ENCODE measurements at places on chromosomes 7 and 10.

GRCh38 chr10:97898429-97898828, 48.8 kb downstream of the GOLGA7B start:
- no peak for DNase-seq

GRCh38 chr7:129605960-129606614, 5.4 kb upstream of the NRF1 start:
- no peak for DNase-seq

GRCh38 chr10:66591865-66592264, 334.0 kb upstream of the LRRTM3 start:
- no peak for DNase-seq

DNA sequence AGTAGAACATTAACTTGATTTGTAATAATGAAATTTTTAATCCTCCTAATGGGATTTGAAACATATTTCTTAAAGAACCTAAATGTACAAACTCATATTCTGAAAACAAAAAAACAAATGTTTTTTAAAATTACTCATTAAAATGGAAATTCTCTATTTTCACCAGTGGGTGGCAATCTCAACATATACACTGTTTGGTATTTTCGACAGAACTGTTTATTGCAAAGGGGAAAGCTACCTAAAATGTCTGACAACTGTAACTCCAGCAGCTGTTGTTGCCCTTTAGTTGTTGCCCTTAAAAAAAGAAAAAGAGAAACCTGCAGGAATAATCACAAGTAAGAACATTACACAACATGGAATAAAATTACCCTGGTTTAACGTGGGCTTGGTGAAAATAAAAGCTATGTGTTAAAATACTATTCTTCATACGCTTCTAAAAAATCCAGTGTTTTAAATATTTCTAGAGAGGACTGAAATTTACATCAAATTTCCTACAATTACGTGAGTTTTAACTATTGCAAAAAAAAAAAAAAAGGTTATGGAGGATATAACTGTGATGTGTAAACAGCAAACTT, 54.5 kb downstream of the COL1A2 start:
- DNase-seq, result no peak

DNA sequence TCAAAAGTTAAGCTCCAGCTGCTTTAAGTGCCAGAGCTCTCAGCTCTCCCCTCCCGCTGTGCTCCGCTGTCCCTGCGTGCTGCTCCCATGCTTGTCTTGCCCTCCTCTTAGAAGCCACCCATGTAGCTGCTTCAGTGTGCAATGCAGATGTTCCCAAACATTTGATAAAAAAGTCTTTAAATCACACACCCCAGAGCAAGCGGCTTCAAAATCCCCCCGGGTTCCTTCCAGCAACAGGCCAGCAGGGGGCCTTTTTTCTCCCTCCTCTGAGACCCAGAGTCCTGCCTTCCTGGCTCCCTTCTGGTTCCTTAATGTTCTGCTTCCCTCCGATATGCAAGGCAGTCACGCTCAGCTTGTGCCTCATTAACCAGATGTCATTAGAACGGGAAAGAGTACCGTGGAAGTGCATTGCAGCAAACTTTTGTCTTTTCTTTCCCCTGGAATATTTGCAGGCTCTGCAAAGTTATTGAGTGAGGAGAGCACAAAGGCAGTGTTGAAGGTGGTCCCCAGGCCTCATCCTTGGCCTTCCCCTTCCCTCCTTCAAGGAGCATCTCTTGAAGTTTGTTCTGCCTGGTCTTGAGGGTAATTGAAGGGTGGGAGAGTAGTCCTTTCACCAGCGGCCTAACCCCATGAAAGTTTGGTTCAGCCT, 25.5 kb downstream of the LDB3 start:
- no peak for DNase-seq

GRCh38 chr7:155456738-155457543, 988 bp upstream of the EN2 start:
- DNase-seq, result no peak

DNA sequence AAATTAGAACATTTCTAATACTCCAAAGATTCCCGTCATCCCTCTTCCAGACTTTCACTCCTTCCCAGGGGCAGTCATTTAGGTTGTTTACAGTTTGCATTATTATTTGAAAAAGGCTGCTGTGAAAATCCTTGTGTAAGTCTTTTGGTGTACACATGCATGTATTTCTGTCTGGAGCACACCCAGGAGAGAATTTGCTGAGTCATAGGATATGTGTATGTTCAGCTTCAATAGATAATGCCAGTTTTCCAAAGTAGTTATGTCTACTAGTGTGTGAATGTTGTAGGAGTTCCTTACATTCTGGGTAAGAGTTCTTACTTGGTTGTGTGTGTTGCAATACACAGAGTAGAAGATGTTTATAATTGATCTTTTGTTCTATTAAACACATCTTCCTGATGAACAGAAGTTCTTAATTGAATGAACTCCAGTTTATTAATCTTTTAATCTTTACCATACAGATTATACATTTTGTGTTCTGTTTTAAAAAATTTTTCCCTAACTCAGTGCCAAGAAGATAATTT, 25.3 kb downstream of the CROT start:
- DNase-seq, result no peak

DNA sequence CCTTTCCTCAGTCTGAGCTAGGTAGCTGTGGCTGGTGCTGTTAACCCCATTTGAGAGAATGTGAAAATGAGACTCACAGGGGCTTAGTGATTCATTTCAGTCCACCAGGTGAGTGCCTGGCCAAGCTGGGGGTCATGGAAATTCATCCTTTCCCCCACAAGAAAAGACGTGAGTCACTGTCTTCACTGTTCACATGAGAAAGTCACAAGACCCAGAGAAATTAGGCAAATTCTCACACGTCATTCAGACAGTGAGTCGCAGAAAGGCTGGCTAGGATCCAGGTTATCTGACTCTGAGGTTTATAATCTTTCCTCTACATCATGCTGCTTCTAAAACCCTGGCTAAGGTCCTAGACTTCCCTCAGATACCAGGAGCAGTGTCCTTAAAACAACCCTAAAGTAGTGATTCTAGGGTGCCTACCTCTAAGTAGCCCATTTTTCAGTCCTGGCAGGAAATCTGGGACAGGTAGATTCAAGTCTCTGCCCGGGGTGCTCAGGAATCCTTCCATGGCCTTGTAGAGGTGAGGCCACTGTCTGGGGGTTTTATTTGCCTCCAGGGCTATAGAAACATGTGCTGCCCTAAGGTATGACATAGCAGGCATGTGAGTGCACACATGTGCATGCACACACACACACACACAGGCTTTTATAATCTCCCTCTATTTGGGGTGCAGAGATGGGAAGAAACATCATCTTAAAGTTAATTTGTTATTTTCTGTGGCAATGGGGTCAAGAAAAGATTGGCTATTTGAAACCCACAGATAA, 427.9 kb upstream of the CELF2 start:
- no peak for DNase-seq

- DNase-seq, result peak; percentile 52
Measured at GRCh38 chr10:72334825-72335393, 19.8 kb downstream of the DNAJB12 start.

- no peak for DNase-seq
Measured at GRCh38 chr10:108913300-108913699, 1010.0 kb downstream of the XPNPEP1 start.

- DNase-seq, result no peak
Measured at GRCh38 chr7:104445393-104445792, 117.0 kb downstream of the LHFPL3 start.

GRCh38 chr10:128337860-128338378, 211.7 kb upstream of the MKI67 start:
- DNase-seq, result no peak

- DNase-seq, result no peak
Measured at GRCh38 chr10:124072106-124072505, 21.3 kb downstream of the CHST15 start.

DNA sequence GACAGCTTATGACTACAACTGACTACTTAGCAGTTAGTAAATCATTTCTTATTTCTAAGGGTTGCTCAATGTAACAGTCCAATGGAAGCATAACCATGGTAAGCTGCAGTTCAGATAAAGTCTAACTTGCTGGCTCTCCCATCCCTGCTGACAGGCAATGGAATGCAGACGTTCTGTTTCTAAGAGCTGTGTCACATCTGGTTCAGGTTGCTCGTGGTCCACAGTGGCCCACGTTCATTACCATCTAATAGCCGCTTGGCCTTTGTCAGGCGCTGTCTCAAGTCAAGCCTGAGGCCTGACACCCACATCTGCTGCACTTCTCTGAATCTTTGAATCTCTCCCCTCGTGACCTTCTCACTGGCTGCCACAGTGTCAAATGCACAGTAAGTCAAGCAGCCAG, 240.8 kb downstream of the FGFR2 start:
- no peak for DNase-seq

DNA sequence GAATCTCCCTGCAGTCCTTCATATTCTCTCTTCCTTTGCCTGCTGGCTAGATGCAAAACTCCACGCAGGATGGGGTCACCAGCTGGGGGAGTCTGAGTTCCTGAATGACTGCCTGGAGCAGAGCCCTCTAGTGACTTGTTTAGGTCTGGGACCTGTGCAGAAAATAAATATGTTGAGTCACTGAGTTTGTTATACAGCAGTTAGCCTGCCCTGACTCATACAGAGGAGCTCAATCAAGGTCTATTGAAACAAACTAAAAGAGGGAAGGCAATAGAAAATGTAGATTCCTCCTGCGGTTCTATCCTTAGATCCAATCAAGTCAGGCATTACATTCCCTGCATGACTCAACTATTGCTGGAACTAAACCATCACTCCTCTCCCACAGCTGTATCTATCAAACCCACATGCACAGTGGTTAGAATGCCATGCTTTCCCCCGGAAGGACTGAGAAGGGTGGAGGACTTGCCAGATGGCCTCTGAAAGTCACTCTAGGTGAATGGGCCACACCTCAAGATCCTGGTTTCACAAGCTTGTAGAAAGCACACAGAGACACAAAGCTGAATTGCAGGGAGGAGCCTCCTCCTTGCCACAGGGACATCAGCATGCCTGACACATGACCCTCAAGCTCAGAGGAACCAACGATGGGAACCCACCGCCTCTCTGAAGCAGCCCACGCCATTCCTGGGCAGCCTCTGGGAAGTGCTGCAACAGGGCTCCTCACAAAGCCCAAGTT, 73.9 kb downstream of the SH3PXD2A start:
- no peak for DNase-seq

- no peak for DNase-seq
Measured at GRCh38 chr10:58517081-58517480, 4.4 kb downstream of the BICC1 start.

GRCh38 chr7:69756235-69756634, 158.0 kb downstream of the AUTS2 start:
- no peak for DNase-seq

DNA sequence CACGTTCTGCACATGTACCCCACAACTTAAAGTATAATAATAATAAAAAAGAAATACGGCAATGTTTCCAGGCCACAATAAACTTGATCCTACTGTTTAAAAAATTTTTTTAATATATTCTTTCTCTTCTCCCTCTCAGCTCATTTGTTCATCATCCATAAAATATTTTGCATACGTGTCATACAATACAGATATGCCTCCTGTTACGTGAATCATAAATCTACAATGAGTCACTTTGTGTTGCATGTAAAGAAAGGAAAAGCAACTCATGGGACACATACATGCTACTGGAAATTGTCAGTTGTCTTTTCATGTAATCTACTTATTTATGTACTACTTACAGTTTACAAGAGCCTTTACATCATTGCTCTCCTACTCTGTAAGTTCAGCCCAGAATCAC, 1.1 kb upstream of the TECTB start:
- DNase-seq, result no peak

DNA sequence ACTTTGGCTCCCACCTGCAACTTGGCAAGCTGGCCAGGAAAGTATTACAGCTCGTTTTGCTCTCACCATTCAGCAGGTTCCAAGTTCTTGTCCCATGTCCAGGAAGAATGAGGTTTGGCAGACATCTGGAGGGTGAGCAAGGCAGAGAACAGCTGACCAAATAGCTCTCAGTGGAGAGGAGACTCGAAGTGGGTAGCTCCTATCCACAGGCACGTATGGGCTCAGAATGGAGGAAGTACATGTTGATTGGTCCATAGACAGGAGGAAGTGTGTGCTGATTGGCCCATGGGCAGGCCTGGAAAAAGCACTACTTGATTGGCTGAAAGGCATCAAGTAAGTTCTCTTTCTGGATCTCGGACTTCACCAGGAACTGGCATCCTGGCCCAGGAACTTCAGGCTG, 3.0 kb upstream of the NCAPG2 start:
- no peak for DNase-seq

DNA sequence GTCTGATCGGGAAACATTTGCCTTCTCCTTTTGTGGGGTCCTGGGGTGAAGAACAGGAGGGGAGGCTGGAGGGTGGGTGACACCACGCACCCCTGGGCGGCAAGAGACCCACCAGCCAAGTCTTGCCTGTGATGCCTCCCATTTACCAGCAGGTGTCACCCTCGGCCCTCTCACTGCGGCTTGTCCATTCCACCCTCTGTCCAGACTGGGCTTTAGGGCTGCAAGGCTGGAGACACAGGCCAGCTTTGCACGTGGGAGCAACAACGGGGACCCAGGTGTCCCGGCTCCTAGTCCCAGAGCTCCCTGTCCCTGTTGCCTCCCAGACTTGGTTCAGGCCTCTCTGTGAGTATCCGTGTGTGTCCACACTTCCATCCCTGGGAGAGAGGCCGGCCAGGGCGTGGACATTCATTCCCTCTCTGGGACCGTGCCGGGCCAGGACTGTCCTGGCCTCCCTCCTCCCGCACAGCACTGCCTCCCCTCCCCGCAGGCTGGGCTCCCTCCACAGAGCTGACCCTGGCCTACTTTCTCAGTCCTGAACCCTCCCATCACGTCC, 36.2 kb upstream of the GTF2IRD1 start:
- DNase-seq, result peak; percentile 20

- DNase-seq, result no peak
Measured at GRCh38 chr10:114679552-114679951, 21.5 kb upstream of the ABLIM1 start.

- DNase-seq, result no peak
Measured at GRCh38 chr7:151080067-151080521, 515 bp downstream of the FASTK start.

DNA sequence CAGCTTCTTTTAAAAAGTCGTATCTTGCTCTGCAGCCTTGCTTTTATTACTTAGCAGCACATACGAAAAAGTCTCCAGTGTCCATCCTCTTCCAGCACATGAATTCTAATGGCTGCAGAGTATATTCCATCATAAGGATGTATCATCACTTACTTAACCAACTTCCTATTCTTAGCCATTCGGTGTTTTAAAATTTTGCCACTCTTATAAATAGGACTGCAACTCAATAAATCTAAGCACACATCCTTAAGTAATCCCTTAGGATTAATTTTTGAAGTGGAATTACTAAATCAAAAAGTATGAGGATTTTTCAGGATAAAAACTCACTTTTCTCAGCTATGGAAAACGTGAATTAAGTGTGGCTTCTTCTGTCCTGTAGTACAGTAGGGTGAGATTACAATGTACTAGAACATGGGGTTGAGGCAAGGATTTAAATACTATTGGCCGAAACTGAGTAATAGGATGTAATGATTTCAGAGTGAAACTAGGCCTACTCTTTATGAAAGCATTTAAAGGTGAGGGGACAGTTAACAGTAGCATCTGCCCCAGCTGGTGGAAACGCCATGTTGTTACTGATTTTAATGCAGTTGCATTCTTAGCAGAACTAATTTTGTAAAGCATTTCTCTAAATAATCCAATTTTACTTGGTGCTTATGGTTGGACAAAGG, 1035.5 kb downstream of the LRMDA start:
- no peak for DNase-seq

- DNase-seq, result no peak
Measured at GRCh38 chr10:52662256-52662655, 110.3 kb downstream of the MBL2 start.

- DNase-seq, result no peak
Measured at GRCh38 chr7:101936611-101937231, 119.3 kb downstream of the CUX1 start.

GRCh38 chr10:5888351-5888750, 1.3 kb downstream of the ANKRD16 start:
- no peak for DNase-seq
